ENCODE measurements at places on chromosomes 4 and X.

DNA sequence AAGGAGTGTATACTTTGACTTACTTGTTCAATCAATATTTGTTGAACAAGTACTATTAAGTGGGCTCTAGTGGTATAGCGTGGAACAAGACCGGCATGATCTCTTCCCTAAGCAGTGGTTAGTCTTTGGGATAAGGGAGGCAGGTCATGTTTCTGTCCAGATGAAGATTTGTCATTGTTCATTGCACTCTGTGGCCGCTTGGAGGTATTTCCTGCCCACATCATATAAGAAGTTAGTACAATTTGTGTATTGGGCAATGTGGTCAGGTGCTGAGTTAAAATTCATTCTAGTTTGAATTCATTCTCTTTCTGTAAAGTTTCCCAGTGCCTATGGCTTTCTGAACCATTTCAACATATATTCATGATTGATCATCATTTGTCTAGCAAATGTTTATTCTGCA is 101.1 kb upstream of the SHISA3 start:
- DNase-seq = peak; percentile 12

DNA sequence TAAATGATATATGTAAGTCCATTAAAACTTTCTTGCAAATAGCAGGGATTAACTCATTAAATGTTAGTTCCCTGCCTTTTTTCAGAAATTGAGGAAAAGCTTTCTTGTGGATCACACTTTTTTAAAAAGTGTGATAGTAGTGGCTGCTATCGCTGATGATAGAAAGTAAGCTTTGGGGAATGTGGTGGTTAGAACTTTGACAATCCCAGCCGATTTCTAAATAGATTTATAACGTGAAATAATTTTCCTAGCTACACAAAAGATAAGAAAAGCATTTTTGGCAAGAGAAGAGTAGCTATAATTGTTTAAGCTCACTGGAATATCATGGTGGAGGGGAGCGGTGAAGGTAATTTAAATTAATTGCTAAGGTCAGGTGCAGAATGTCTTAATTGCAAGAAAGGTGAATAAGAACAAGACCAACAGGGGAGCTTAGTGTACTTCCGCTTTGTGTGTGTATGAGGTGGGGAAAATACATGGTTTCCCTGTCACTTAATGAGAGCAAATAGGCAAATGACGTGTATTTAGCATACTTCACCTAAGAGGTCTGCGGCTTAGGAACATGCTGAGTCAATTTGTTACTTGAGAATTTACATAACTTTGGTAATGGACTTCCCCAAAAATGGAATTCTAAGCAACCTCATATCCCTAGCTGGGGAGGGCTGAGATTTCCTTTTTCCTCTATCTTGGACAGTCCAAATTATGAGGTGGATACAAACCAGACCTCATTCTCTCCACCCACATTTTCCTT is 11.7 kb upstream of the IL21 start:
- DNase-seq = no peak

DNA sequence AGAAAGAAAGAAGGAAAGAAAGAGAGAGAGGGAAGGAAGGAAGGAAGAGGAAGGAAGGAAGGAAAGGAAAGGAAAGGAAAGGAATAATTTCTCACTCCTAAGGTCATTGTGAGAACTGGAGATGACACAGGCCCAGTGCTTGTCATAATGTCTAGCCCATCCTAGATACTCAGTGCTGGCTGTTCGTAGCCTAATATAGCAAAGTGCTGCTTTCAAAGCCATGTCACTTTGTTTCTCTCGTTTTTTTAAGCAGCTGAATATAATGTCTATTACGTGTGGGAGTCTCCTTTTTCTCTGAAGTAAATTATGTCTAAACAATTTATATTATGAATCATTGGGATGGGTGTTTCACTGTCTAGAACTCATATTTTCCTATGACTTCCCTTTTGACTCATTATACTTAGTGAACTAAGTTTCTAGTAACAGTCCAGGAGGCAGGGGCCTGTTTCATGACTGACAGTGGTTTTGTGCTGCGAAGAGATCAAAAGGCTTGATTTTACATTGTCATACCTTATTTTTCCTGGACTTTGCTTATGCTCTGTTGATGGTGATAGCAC is 327.0 kb upstream of the ZFP42 start:
- peak; percentile 8 for DNase-seq

- no peak for DNase-seq
Measured at GRCh38 chrX:7133050-7133440, 14.5 kb upstream of the STS start.

DNA sequence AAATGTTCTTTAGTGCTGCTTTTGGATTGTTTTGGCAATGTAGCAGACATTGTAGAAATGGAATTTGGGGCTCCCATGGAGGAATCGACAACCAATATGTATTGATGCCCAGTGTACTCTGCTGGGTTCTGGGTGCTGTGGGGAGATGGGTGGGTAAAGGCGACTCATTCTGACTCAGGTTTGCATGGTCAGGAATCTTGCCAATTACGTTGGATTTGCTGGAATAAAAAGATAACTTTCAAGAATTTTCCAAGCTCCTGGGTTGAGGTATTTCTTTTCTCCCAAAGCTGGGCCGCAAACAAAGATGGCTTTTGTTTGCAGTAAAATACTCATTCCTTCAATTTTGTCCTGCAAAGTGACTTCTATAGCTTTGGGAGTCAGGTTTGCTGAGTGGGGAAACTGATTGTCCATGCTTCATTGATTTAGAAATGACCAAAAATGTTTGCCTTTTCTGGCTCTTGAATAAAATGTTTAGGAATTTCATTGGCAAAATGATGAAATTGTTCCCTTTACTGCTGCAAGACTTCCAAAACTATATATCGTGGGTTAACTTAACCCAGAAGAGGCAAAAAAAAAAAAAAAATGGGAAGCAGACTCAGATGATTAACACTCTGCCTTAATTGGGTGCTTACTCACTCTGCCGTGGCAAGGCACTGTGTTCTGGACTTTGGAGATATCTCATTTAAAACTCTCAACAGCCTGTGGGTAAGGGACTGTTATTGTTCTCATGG is 57.0 kb downstream of the RTL9 start:
- peak; percentile 49 for DNase-seq

DNA sequence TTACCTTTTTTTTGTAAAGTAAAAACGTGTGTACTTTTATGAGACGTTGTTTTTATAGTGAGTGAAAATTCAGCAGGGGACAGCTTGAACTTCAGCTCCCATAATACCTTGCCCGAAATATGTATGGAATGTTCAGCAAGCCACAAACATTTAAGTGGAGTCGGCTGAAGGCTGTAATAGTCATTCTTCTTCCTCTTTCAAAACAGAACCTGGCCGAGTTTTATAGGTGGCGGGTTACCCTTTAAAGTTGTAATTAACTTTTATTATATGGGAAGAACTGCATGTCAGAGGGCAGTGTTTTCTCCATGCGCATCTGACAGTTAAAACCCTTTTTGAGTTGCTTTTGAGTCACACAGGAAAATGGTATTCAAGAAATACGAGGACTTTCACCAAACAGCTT is 50.7 kb downstream of the CLDN34 start:
- no peak for DNase-seq

- DNase-seq = no peak
Measured at GRCh38 chr4:38189445-38189844, 229.2 kb downstream of the PTTG2 start.

DNA sequence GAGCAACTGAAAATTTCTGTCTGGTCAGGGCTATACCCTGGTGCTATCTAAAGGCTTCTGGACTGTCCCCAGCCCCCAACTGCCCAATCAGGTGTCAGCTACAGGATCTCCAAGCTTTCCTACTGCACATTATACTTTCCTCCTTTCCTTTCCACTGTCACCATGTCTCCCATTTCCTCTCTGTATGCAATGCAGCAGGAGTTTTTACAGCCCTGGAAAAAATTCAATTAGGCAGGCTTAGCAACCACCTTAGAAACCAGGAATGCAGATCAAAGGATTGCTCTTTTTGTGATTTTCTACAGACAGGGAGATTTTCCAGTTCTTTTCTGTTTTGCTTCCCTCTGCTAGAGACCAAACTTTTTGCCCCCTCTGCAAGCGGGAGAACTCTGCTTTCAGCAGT is 6.0 kb upstream of the NAF1 start:
- no peak for DNase-seq

GRCh38 chr4:146193628-146194027 is 18.1 kb downstream of the LSM6 start:
- no peak for DNase-seq

DNA sequence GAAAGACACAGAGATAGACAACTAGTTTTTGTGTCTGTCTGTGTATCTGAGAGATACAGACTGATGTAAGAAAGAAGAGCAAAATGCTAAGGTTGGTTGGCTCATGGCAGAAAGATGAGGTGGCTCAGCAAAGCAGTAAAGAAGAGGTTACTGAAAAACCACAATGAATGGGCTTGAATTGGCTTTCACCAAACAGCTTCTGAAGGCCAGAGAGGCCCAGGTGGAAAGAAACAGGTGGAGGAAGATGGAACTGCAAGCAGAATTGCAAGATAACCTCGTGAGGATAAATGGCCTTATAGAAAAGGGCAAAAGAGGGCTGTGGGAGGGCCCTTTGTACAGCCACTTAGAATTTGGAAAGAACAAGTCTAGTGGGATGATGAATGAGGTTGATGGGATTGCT is 39.6 kb downstream of the GAB3 start:
- no peak for DNase-seq

GRCh38 chr4:95293014-95293413 is 255.8 kb downstream of the UNC5C start:
- no peak for DNase-seq

DNA sequence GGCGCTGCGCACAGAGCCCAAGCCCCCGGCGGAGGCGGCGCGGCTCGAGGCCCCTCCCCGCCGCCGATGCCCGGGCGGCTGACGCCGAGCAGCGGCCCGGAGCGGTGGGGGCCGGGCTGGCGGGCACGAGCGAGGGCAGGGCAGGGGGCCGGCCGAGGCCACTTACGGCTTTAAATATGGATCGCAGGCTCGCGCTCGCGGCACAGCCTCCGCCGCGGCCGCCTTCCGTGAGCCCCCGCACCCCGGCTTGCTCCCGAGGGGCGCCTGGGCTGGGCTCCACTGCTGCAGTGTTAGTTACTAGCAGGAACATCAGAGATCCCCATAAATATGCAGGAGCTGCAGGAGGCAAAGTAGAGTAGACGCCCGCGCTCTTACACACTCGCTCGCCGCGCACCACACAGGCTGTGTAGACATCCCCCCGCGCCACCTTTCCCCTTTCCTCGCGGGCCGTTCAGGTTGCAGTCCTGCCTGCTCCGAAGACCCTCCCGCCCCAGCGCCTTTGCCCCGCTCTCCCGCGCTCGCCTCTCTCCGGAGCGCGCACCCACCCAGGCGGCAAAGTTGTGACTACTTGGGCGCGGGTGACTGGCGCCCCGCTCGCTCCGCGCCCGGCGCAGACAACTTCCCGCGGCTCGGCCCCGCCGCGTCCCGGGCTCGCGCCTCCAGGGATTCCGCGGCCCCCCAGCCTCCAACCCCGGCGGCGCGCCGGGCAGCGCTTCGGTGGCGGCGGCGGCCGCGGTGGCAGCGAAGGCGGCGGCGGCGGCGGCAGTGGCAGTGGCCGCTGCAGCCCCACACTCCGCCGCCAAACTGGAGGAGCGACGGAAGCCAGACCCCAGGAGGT is 152.0 kb upstream of the SLC4A4 start:
- no peak for DNase-seq

DNA sequence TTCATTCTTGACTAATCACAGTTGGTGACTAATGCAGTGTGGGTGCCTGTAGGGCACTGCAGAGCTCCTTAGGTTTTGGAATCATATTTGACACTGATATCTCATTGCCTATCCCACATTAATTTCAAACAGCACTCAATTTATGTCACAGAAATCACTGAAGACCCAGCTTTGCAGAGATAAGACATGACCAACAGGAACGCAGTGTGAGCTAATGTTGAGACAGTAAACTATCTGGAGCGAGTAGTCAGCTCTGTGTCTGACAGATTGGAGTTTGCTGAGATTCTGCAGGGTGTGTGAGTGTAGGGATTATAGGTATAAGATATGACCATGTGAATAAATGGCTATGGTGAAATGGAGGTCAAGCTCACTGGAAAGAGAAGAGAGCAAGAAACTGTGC is 1586.1 kb upstream of the AGA start:
- peak; percentile 68 for DNase-seq

GRCh38 chrX:119391279-119391678 is 7.9 kb upstream of the SLC25A43 start:
- DNase-seq = peak; percentile 16

- DNase-seq = peak; percentile 70
Measured at GRCh38 chr4:170875868-170876267, 786.1 kb upstream of the AADAT start.

- DNase-seq = no peak
Measured at GRCh38 chr4:112901962-112902411, 147.5 kb upstream of the ANK2 start.

DNA sequence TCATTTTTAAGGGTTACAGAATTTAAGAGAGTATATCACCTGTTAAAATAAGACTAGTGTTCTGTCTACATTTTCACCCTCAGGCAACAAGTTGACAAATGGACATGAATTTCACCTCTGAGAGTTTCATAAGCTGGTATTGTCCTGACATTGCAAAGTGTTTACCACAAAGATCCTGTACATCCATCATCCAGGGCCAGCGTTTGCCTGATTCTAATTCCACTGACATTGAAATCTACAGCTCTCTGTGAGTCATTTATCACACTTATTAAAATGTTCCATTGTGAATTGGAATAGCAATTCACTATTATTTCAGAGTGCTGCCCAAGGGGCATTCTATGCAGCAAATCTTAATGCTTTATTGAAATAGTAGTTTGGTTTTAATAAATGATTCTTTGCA is 1499.4 kb upstream of the PCDH7 start:
- DNase-seq = no peak

DNA sequence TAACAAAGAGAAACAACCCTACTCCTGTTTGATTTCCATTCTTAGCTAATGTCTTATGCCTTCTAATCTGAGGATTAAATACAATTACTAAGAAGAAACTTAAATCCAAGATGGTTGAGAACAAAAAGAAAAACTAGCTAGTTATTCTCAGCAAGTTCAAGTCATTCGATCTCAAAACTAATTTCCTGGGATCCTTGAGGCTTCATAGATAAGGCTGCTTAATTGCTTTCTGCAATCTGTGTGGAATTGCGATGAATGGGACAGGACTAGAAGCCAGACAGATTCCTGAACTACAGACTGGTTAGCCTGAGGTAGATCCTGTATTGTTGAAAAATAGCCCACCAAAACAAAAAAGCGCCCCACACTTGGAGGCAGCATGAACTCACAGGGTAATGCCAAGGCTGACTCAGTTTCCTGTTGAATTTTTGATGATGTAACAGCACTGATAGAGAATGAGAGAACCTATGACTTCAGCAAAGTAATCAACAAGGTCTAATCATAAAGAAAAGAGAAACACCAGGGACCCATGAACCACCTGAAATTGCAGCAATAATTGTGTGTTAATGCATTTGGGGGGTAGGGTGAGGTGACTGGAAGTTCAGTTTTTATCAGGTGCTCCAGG is 33.9 kb downstream of the KLHL15 start:
- DNase-seq = no peak

DNA sequence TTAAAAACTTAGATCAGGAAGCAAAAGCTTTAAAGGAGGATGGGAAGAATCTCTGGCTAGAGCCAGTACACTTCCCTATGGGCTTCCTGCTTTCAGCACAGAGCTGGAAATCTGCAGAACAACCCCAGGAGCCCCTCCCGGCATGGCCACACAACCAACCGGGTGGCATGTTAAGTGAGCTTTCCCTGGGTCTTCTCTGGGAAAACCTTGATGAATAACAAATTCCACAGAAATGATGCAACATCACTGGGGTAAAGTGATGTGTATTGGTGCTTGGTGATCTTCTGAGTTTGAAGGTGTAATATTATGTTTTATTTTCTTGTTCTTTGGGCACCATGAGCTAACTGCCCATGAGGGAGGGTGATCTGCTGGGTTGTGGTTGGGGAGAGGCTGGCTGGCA is 22.1 kb downstream of the NHS start:
- no peak for DNase-seq
